ENCODE measurements at places on chromosomes 1 and 21.

DNA sequence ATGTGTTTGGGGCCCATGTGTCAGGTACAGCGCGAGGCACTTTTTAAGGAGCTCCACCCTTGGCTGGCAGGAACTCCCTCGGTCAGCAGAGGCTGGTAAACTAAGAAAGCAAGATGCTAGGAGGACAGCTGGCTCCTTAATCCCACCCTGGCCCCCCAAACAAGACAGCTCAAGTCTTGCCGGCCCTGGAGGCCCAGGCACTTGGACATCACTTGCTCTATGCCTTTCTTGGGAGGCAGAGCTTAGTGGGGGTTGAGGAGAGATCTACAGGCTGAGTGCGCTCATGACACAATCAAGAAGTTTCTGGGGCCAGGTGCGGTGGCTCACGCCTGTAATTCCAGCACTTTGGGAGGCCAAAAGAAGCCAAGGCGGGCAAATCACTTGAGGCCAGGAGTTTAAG lies 78.1 kb downstream of the CD34 start:
- no peak for DNase-seq

DNA sequence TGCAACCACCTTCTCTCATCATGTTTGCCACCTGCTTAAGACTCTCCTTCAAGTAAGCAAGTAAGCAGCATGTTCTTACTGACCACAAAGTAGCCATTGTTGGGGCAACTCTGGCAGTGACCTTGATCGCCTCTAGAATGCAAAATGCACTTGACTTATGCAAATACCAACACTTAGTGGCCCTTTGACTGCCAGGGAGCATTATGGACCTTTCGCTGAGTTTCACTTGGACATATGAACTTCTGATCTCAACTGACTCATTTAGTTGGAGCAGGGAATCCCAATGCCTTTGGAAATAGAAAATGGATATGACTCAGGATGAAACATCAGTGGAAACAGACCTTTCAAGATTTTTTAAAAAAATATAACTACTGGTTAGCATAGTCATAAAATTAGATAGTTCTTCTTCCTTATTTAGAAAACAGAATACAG lies 6.1 kb upstream of the PLA2G5 start:
- no peak for DNase-seq

DNA sequence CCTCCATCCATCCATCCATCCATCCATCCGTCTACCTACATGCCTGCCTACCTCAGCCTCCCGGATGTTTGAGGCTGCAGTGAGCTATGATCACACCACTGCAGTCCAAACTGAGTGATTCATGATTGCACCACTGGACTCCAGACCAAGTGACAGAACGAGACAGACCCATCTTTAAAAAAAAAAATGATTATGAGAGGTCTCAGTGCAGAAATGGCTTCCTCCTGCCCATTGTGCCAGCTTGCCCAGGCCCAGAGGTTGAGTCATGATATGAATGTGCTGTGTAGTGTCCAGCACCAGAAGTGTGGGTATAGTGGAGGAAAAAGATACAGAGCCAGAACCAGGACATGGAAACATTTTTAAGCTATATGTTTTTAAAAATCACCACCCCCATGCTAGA lies 149.9 kb downstream of the KIF26B start:
- DNase-seq, result no peak

- no peak for DNase-seq
Measured at GRCh38 chr1:57719274-57719673, 295.4 kb upstream of the DAB1 start.
